Stimulated activated CD4-positive, alpha-beta T cell treated with anti-CD3 and anti-CD28 coated beads, Interleukin-1b, Interleukin-23, amount 100 ng/mL, for 1 hour (primary cell): ENCODE measurements at places on chromosomes 2 and 18.

DNA sequence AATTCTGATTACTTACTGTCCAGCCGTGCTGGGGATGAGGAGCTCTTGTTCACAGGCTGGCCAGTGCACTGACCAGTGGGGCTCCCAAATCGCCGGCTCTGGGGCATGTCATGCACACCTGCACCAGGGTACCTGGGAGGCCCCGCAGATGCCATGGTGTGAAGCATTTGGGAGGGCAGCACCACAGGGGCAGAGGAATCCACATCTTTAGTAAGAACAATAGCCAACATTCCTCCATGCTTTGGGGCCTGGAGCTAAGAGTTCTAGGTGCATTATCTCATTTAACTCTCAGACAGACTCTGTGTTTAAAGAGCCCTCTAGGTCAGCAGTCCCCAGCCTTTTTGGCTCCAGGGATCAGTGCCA is 104.2 kb downstream of the ACKR3 start:
- DNase-seq = no peak

- DNase-seq = no peak
Observed at GRCh38 chr2:10614939-10615338, 74.8 kb downstream of the NOL10 start.

- no peak for DNase-seq
Observed at GRCh38 chr2:198117406-198118041, 313.1 kb downstream of the PLCL1 start.

- no peak for DNase-seq
Observed at GRCh38 chr2:156472686-156473085, 36.5 kb downstream of the GPD2 start.

DNA sequence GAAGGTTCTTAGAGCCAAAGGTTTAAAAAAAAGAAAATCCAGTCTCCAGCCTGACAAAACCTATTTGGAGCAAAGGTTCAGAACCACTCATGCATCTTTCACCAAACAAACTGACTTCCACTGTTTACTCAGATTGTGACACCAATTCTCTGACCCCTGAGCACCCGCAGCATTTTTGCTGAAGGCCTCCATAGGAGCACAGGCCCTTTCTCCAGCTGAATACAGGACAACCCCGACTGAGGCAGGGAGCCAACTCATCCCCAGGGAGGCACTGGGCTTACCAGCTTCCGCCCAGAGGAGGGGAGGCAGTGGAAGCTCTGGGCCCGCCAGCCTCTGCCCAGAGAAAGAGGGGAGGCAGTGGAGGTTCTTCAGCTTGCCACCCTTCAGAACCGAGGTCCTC is 51.0 kb upstream of the CNGA3 start:
- DNase-seq = no peak

- DNase-seq = no peak
Observed at GRCh38 chr18:28045176-28045810, 131.6 kb downstream of the CDH2 start.

GRCh38 chr2:46657042-46657504 is 177.7 kb downstream of the TMEM247 start:
- DNase-seq = no peak

DNA sequence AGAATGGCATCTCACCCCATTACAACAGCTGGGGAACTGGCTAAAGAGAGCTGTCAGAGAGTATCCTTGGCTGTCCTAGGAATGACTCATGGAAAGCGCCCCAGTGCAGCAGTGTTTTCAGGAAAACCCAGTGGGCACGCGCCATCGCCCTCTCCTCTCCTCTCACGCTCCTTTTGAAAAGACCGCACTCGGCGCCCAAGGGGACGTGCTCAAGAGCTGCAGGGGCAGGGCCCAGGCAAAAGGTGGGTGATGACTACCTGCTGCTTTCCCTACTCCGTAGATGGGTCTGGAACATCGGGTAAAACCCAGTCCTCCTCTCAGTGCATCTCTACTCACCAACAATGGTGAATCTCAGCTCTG is 68.1 kb downstream of the EMILIN2 start:
- DNase-seq = no peak

DNA sequence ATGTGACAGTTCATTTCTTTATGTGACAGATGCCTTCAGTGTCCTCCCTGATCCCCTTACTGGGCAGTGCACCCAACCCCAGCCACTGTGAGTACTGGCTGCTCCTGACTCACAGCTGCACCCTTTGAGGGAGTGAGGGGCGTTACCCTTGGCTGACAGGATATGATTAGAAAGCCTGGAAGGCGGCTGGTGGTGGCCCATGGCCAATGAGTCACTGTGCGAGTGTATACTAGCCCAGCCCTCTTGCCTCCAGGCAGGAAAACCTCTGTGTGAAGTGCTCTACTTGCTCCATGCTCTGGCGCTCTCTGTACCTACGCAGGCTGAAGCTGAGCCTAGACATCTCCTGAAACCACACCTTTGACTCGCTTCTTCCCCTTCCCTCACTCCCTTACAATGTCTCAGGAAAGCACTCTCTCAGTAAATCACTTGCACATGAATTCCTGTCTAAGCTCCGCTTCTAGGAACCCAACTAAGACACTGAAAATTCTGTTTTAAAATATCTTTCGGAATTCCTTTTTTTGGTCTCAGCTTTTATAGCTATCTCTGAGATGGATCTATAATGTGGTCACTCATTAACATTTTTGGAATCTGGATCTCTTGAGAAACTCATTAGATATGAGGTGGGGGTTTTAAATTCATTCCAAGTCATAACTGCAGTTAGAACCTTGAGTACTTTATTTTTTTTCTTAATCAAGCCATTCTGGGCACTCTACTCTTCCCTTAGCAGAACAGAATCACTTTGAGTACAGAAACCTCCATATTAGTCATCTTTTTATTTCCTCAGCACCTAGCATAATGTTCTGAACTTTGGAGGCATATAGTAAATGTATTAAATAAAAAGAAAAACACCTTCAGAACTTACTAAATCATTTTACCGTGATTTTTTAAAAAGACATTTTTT is 25.3 kb upstream of the STAM2 start:
- no peak for DNase-seq

- DNase-seq = no peak
Observed at GRCh38 chr2:109129356-109129920, 433 bp downstream of the SH3RF3 start.

GRCh38 chr2:112869258-112869842 is 32.8 kb upstream of the IL1B start:
- DNase-seq = no peak

DNA sequence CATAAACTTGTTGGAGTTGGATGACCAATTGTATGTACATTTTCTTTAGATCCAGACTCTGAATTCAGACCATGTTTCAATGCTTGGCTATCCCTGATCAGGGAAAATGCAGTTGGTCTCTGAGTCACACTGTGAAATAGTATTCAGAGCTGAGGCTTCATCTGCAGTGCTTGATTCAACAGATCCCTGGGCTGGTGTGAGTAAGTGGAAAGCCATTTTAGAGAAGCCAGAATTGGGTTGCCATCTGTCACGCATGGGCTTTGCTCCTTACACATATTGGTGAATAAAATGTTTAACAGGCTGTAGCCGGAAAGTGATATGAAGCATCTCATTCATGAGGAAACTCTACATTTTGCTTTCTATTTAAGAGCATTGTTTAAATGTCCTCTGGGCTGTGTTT is 50.0 kb upstream of the ACYP2 start:
- DNase-seq = no peak

- no peak for DNase-seq
Observed at GRCh38 chr2:69389271-69389670, 2.2 kb upstream of the GFPT1 start.

GRCh38 chr18:79203017-79203605 is 133.9 kb downstream of the ATP9B start:
- no peak for DNase-seq

DNA sequence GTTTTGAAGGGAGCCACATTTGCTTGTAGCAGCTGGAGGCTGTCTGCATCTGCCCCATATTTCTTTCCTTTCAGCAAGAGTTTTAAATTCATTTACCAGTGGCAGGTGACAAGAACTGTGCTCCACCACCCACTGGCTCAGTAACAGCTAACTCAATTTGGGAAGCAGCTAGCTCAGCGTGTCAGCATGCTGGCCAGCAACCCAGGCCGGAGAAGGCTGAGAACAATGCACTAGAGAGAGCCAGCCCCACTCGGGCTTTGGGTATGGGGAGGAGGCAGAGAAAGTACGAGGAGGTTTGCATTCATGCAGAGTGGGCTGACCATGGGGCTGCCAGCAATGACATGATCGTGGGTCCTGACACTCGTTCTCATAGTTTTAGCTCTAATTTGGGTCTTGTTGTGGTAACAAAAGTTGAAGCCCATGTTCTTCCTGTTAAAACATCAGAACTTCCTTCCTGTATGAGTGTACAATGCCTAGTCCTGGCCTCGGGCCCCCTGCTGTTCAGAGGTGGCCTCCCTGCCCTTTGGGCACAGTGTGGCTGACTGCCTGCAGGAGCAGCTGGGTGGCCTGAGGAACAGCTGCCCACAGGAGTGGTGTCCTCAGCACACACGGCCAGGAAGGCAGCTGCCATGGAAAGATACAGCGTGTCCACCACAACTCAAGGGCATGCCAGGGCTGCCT is 23.0 kb downstream of the CDC42EP3 start:
- no peak for DNase-seq

GRCh38 chr18:41906528-41907146 is 48.4 kb upstream of the PIK3C3 start:
- DNase-seq = no peak

DNA sequence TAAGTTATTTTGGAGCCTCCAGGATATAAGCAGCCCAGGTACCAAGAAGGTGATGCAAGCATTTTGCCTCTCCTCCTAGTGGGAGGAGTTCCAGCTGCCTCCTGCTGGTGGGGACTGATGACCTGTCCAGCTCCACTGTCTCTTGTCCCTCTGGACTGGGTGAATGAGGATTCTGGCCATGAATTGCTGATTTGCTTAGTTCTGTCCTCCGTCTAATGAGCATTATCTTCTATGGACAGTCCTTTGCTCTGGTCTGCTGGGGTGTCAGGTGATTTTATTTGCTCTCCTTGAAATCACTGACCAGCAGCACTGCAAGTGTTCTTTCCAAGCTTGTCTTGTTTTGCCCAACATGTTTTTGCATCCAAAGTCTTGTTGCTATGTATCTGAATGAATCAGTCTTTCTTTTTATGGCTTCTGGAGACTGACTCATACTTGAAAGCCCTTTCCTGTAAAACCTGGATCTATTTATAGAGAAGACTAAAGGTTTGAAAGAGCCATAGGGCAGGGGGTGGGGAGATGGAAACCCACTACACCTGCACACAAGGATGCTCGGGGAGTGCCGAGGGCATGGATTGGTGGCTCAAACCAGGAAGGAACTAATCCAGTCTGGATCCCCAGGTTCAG is 40.5 kb upstream of the EFHD1 start:
- DNase-seq = no peak

GRCh38 chr2:189287982-189288521 is 108.5 kb upstream of the COL5A2 start:
- DNase-seq = no peak

DNA sequence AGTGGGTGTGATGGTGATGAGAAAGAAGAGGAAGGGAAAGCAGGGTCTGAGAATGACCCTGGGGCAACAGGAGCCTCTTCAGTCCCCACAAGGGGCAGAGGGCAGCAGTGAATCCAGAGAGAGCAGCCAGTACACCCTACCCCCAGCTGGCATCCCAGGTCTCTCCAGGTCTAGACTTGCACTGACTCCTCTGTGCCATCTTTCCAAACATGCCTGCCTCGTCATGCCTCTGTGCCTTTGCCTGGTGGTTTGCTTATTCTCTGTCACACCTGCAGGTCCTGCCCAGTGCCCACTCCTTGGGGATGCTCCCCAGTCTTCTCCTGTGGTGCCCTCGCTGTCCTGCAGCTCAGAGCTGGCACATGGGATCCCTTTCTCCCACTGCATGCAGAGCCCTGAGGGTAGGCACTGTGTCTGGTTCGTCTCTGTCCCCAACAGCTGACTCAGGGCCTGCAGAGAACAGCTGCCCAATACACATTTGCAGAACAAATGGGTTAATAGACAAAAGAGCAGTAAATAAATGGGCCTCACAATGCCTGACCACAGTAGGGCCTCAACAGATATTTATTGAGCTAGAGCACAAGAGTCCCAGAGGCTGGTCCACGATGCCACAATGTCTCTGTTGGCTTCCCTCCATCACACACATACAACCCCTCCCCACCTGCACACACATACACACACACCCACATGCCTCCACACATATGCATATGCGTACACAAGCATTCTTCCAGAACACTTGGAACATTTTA is 89.8 kb downstream of the HS1BP3 start:
- DNase-seq = no peak

DNA sequence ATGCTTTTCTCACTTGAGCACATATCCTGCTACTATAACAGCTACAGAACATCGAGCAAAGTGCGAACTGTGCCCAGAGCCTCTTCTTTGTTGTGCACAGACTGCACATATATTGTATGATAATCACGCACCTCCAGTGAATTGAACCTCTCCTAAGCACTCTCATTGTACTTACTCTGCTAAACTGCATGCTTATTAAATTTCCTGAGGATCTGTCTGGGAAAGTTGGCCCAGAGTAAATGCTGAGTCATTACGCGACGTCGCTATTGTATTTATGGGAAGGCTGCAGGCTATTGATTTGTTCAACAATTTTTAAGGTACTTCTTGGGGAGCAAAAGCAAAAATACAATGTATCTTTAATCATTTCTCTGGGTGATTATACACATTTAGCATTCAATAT is 399.6 kb upstream of the DSEL start:
- no peak for DNase-seq
